ENCODE measurements at places on chromosomes 6 and 20.

DNA sequence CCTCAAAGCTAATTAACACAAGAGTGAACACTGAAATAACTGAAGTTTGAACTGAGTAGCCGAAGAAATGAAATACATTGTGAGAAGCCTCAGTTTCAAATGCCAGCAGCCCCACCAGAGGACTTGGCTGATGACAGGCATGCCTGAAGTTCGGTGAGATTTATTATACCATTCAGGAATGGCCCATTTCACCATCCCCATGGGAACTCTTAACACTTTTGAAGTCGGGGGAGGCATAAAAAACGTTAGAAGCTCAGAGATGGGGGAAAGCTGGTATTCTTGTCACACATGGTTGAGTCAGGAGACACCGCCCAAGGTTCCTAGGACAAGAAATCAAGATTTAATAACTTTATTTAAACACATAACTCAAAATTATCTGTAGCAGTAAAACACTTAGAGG lies 17.6 kb upstream of the SLC22A3 start:
- no peak for DNase-seq

GRCh38 chr6:155894758-155895157 lies 439.1 kb upstream of the NOX3 start:
- no peak for DNase-seq

DNA sequence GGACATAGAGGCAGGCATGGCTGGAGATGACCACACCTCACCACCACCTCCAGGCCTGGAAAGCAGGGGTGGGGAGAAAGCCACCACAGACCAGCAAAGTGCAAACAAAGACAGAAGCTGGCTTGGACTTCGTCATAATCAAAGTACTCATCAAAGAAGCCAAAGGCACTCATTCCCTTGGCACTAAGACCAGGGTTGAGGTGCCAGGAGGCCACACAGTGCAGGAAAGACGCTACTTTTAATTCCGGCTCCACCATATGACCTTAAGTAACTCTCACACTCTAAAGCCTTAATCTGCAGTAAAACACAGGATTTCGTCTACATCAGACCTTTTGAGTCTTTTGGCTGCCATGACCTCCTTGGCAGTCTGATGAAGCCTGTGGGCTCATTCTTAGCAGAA lies 123.1 kb downstream of the HIVEP2 start:
- no peak for DNase-seq

- no peak for DNase-seq
Measured at GRCh38 chr20:23223908-23224580, 126.5 kb upstream of the NXT1 start.

GRCh38 chr6:56891754-56892153 lies 63.2 kb upstream of the BEND6 start:
- DNase-seq = no peak

All from urothelium cell line (cell line).